GM23248 (cell line): ENCODE measurements at places on chromosomes 13 and 19. TPM values are rescaled to one million over a fixed set of nuclear protein-coding genes. Genes with fewer than 3 reads are reported as not detected.

The ZNF442 gene
- total RNA-seq: 2.1 and 3.6 TPM in 2 replicates

The CRB3 gene
- not detected in 2 replicates for total RNA-seq

The ZSCAN22 gene
- 1.8 and 3.4 TPM in 2 replicates for total RNA-seq

DNA sequence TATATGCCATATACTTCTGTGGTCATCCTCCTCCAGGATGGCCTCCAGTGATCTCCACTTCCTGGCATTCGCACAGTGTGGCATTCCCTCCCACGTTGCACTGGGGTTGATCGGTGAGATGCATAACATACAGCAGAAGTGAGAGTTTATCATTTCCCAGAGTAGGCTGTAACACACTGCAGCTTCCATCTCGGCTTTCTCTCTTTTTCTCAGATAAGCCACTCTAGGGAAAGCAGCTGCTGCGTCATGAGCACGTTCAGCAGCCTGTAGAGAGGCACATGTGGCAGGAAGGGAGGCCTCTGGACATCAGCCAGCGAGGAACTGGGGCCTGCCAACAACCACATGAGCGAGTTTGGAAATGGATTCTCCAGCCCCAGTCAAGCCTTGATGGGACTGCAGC, 807.1 kb downstream of the DIAPH3 start:
- peak; percentile 1 for DNase-seq

DNA sequence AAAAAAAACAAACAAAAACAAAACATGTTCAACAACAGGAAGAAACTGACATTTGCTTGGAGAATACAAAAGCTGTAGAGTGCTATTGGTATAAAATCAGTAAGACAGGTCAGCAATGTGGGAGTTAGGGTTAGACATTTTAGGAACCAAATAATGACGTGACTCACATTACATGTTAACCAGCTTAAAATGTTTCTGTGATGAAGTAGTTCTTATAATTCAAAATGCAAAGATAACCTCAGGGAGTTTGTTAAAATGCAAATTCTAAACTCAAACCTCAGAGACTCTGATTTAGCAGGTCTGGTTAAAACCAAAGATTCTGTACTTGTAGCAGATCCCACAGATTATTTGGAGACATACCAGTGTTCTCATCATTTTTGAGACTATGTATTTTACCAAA, 549.4 kb upstream of the SLITRK1 start:
- peak; percentile 35 for DNase-seq

- DNase-seq: no peak
Observed at GRCh38 chr19:45953676-45954075, 20.0 kb downstream of the NOVA2 start.

- no peak for DNase-seq
Observed at GRCh38 chr13:95955255-95955654, 97.9 kb downstream of the UGGT2 start.

- no peak for DNase-seq
Observed at GRCh38 chr19:46722004-46722380, 5.1 kb upstream of the PRKD2 start.

DNA sequence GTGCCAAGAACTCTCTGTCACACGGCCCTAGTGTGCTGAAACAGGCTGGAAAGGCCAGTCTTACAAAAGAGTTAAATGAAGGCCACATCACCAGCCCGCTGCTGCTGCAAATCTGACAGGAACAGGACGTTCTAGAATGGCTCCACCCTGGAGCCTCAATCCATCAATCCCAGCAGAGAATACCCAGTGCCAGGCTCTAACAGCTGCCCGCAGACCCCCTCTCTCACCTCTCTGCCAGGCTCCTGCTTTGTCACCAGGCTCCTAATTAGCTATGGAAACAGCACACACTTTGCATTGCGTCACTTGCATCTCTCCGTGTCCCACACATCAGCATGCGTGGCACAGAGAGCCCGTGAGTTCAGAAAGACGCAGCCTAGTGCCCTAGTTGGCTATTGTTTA, 314.1 kb downstream of the FOXO1 start:
- DNase-seq: peak; percentile 50

- DNase-seq: peak; percentile 77
Observed at GRCh38 chr13:46057256-46058015, 4.9 kb upstream of the ZC3H13 start.

- DNase-seq: no peak
Observed at GRCh38 chr19:31583148-31583547, 233.9 kb upstream of the TSHZ3 start.

DNA sequence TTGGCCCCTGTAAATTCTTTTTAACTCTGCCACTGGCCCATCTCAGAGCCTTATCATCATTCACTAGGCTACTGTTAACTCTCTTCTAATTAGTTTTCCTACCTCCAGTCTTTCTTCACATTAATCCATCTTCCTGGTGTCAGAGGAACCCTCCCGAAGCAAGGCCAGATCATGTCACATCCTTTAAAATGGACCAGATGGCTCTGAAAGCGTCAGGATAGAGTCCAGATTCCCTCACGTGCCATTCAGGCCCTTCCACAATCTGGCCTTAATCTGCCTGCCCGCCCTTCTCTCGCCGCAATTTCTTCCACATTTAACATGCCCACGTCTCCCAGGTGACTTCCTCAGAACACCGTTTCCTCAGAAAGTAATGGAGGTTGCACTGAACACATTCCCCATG, 86.5 kb downstream of the RFC3 start:
- DNase-seq: no peak

GRCh38 chr19:5356428-5356827, 15.8 kb upstream of the PTPRS start:
- peak; percentile 33 for DNase-seq
